Lung (tissue), 17 donors: ENCODE measurements at places on chromosomes 2 and 18. TPM values are rescaled to one million over a fixed set of nuclear protein-coding genes. Genes with fewer than 3 reads are reported as not detected.

Gene TMEM87B
- total RNA-seq, result 21.8 TPM

Gene AGXT
- 0.61 TPM for total RNA-seq

Gene TCF23
- total RNA-seq, result not detected

Gene CAPN13
- total RNA-seq, result 8.6 TPM

Gene BCL2
- total RNA-seq, result 30.9 TPM

Gene LAMA1
- 2.8 TPM for total RNA-seq

Gene ATIC
- total RNA-seq, result 44.3 TPM

Gene SLC4A5
- total RNA-seq, result 5.2 TPM

Gene CD207
- 0.86 TPM for total RNA-seq

Gene TUBA4A
- total RNA-seq, result 37.9 TPM

Gene ST8SIA3
- total RNA-seq, result 0.17 TPM

Gene FAM161A
- total RNA-seq, result 3.7 TPM

GRCh38 chr2:95350774-95351597 is 51.5 kb upstream of the FAHD2A start:
- DNase-seq, result peak; percentile 5
- H3K27ac ChIP-seq, result no peak overlapping the region
- H3K4me3 ChIP-seq, result no peak overlapping the region
- no peaks in the 10 kb centered on the region for H3K4me1 ChIP-seq
- no peaks in the 10 kb centered on the region for H3K27me3 ChIP-seq

DNA sequence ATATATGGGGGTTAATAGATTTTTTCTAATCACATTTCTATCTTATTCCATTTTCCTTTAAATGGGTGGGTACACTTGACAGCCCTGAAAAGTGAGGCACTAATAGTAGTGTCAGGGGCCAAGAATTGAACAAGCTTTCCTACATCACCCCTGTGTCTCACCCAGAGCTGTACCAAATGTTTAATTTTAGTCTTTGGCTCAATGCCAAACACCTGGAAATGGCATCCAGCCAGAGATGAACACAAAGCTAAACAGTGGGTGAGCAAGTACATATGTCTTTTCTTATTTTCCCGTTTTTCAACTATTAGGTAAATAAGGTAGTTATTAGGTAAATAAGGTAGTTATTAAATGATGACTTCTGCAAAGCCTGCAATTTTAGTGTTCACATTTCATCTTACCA is 276.3 kb upstream of the ERBB4 start:
- H3K4me1 ChIP-seq, result no peaks in the 10 kb centered on the region
- H3K36me3 ChIP-seq, result no peaks in the 10 kb centered on the region
- no peak overlapping the region for H3K27ac ChIP-seq
- no peak overlapping the region for H3K4me3 ChIP-seq

- H3K4me3 ChIP-seq, result no peak overlapping the region
- no peaks in the 10 kb centered on the region for H3K27me3 ChIP-seq
- DNase-seq, result no peak
- no peaks in the 10 kb centered on the region for H3K4me1 ChIP-seq
Observed at GRCh38 chr18:59921384-59921891, 21.6 kb downstream of the PMAIP1 start.

GRCh38 chr2:122182616-122183355 is 427.3 kb downstream of the TSN start:
- peaks cover 6% of the 10 kb centered on the region for H3K4me1 ChIP-seq
- no peak overlapping the region for H3K27ac ChIP-seq
- DNase-seq, result no peak
- no peaks in the 10 kb centered on the region for H3K27me3 ChIP-seq

- peak; percentile 4 for DNase-seq
- H3K36me3 ChIP-seq, result no peaks in the 10 kb centered on the region
- no peak overlapping the region for H3K27ac ChIP-seq
- H3K4me1 ChIP-seq, result no peaks in the 10 kb centered on the region
- H3K4me3 ChIP-seq, result no peak overlapping the region
Observed at GRCh38 chr2:240421381-240421780, 14.1 kb upstream of the GPC1 start.

GRCh38 chr2:167965907-167966761 is 281.3 kb downstream of the STK39 start:
- no peaks in the 10 kb centered on the region for H3K27me3 ChIP-seq
- no peaks in the 10 kb centered on the region for H3K4me1 ChIP-seq
- H3K4me3 ChIP-seq, result no peak overlapping the region
- DNase-seq, result no peak
- H3K36me3 ChIP-seq, result peaks cover 6% of the 10 kb centered on the region

- H3K27ac ChIP-seq, result no peak overlapping the region
- H3K27me3 ChIP-seq, result no peaks in the 10 kb centered on the region
- H3K4me3 ChIP-seq, result no peak overlapping the region
- H3K4me1 ChIP-seq, result peaks cover 18% of the 10 kb centered on the region
- H3K36me3 ChIP-seq, result no peaks in the 10 kb centered on the region
Observed at GRCh38 chr2:97935719-97936161, 60.0 kb downstream of the TMEM131 start.

GRCh38 chr2:10935953-10936942 is 24.5 kb downstream of the KCNF1 start:
- DNase-seq, result peak; percentile 74
- H3K4me1 ChIP-seq, result peaks cover 11% of the 10 kb centered on the region
- H3K36me3 ChIP-seq, result no peaks in the 10 kb centered on the region
- no peak overlapping the region for H3K4me3 ChIP-seq

GRCh38 chr2:190849774-190850173 is 30.8 kb upstream of the GLS start:
- H3K4me1 ChIP-seq, result no peaks in the 10 kb centered on the region
- no peak overlapping the region for H3K4me3 ChIP-seq
- DNase-seq, result no peak
- H3K36me3 ChIP-seq, result no peaks in the 10 kb centered on the region

- H3K27ac ChIP-seq, result no peak overlapping the region
- H3K36me3 ChIP-seq, result peaks cover 6% of the 10 kb centered on the region
- no peaks in the 10 kb centered on the region for H3K27me3 ChIP-seq
- no peak for DNase-seq
Observed at GRCh38 chr2:215357660-215358059, 45.8 kb downstream of the ATIC start.

GRCh38 chr2:128472789-128473174 is 154.1 kb upstream of the HS6ST1 start:
- no peaks in the 10 kb centered on the region for H3K36me3 ChIP-seq
- DNase-seq, result no peak
- H3K27me3 ChIP-seq, result no peaks in the 10 kb centered on the region
- no peak overlapping the region for H3K4me3 ChIP-seq
- H3K27ac ChIP-seq, result no peak overlapping the region

DNA sequence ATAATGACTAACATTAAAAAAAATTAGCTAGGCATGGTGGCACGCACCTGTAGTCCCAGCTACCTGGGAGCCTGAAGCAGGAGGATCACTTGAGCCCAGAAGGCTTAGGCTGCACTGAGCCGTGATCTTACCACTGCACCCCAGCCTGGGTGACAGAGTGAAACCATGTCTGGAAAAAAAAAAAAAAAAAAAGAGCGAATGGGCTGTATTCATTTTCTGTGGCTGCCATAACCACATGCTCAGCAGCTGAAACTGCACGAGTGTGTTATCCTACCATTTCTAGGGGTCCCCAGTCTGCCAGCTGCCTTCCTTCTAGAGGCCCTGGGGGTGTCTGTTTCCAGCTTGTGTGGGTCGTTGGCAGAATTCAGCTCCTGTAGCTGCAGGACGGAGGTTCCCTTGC is 247.8 kb downstream of the EIPR1 start:
- H3K36me3 ChIP-seq, result no peaks in the 10 kb centered on the region
- no peaks in the 10 kb centered on the region for H3K27me3 ChIP-seq
- no peak overlapping the region for H3K27ac ChIP-seq
- peaks cover 2% of the 10 kb centered on the region for H3K4me1 ChIP-seq

- H3K27ac ChIP-seq, result peak overlapping the region; percentile 83
- H3K27me3 ChIP-seq, result no peaks in the 10 kb centered on the region
- peaks cover 16% of the 10 kb centered on the region for H3K4me1 ChIP-seq
- H3K36me3 ChIP-seq, result no peaks in the 10 kb centered on the region
- no peak overlapping the region for H3K4me3 ChIP-seq
Observed at GRCh38 chr2:43135583-43135982, 90.8 kb downstream of the ZFP36L2 start.

DNA sequence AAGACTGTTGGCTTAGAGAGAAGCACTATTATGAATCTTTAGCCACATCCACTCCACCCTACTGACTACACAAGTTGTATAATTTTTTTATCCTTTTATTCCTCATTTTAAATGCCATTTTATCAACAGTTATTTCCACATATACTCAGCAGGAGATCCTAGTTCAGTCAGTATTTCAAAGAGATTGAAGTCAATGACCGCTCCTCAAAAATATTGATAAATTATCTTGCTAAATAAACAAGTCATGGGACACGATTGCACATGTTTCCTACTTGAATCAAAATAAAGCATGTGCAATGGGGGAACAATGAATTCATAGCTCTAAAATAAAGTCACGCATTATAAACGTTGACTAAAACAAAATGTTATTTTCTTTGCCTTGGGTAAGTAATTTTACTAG is 496.5 kb downstream of the LRRTM4 start:
- H3K36me3 ChIP-seq, result no peaks in the 10 kb centered on the region
- H3K4me3 ChIP-seq, result no peak overlapping the region
- H3K27ac ChIP-seq, result no peak overlapping the region
- H3K4me1 ChIP-seq, result no peaks in the 10 kb centered on the region
- no peak for DNase-seq
- no peaks in the 10 kb centered on the region for H3K27me3 ChIP-seq

GRCh38 chr2:144519934-144520731 is at the start of gene ZEB2:
ZEB2 (minus strand) TSS chr2:144520119; CDS start chr2:144517350, 2,769 bp downstream.
- peaks cover 42% of the 10 kb centered on the region for H3K36me3 ChIP-seq
- peaks cover 2% of the 10 kb centered on the region for H3K27me3 ChIP-seq
- H3K4me1 ChIP-seq, result peaks cover 15% of the 10 kb centered on the region
- peak within 1 kb of the TSS; percentile 91 for H3K27ac ChIP-seq
- peak; percentile 98 for DNase-seq

- no peak overlapping the region for H3K4me3 ChIP-seq
- DNase-seq, result no peak
- H3K27me3 ChIP-seq, result no peaks in the 10 kb centered on the region
- H3K4me1 ChIP-seq, result no peaks in the 10 kb centered on the region
- H3K27ac ChIP-seq, result no peak overlapping the region
- H3K36me3 ChIP-seq, result no peaks in the 10 kb centered on the region
Observed at GRCh38 chr18:51154431-51155063, 42.9 kb downstream of the MEX3C start.

- DNase-seq, result no peak
- H3K4me1 ChIP-seq, result no peaks in the 10 kb centered on the region
- H3K4me3 ChIP-seq, result no peak overlapping the region
- H3K27ac ChIP-seq, result no peak overlapping the region
- no peaks in the 10 kb centered on the region for H3K27me3 ChIP-seq
Observed at GRCh38 chr2:211957799-211958198, 580.8 kb downstream of the ERBB4 start.

DNA sequence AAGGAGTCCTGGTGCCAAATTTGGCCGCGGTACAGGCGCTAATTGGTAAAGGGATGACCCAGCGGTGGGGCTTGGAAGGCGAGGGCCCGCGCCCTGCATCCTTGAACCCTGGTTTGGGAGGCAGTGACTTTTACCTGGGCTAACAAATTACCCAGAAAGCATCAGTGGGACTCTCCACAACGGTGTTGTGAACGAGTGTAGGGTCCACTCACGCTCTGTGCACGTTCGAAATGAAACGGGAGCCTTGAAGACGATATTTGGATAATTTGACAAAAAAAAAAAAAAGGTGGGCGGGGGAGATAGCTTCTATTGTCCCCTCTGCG is 3.0 kb upstream of the PAX3 start:
- no peak for DNase-seq
- no peak overlapping the region for H3K27ac ChIP-seq
- H3K36me3 ChIP-seq, result no peaks in the 10 kb centered on the region
- peaks cover 31% of the 10 kb centered on the region for H3K27me3 ChIP-seq
- no peak overlapping the region for H3K4me3 ChIP-seq

DNA sequence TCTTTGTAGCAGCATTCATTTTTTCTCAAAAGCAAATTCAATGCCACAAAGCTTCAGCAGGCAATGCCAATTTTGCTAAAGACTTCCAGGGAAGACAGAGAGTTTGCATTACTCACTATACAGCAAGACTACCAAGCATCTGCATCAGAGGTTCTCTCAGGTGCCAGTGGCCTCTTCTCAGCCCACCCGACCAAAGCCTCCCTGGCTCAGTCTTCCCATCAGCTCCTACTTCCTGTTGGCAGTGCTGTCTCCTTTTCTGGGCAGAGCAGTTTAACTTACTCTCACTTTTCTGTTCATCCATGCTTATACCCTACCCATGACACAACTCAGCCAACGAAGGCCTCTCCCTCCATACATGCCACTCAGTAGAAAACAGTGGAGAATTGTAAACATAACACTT is 157.1 kb downstream of the TRABD2A start:
- H3K36me3 ChIP-seq, result no peaks in the 10 kb centered on the region
- no peak overlapping the region for H3K27ac ChIP-seq
- H3K27me3 ChIP-seq, result no peaks in the 10 kb centered on the region
- no peaks in the 10 kb centered on the region for H3K4me1 ChIP-seq
